Activated naive CD4-positive, alpha-beta T cell (primary cell): ENCODE measurements at places on chromosomes 7 and 10.

- no peak for DNase-seq
Observed at GRCh38 chr10:78236416-78237015, 202.9 kb downstream of the RPS24 start.

DNA sequence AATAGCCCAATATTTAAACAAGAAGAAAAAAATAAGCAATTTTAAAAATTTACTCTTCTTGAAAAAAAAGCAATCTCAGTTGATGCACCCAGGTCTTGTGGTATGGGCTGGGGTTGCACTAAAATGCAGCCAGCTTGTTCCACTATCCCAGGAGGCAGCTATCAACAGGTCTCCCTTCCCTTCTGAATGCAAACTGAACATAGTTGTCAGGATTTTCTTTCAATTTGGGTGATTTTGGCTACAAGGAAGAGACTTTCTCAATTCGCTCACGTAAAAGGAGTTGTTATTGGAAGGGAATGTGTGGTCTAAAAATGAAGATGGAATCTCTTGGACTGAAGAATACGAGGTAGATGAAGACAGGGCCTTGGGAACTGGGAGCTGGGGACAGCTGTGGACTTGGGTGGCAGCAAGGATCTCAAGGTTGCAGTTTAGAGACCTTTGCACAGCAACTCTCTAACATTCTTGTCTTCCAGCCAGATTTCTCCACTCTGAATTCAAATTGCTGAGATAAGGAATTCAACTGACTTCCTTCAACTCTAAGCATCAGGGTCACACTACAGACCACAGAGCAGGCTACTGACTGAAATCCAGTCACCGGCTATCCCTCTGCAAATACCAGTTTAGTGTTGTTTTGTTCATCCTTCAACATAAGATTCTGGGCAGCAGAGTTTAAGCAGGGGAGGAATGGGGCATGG, 3.1 kb upstream of the TMEM26 start:
- DNase-seq, result no peak

- no peak for DNase-seq
Observed at GRCh38 chr10:91208642-91209041, 11.8 kb upstream of the PCGF5 start.

- DNase-seq, result no peak
Observed at GRCh38 chr7:4079956-4080355, 602.1 kb upstream of the FOXK1 start.

- no peak for DNase-seq
Observed at GRCh38 chr10:42488416-42488815, 150.0 kb downstream of the ZNF33B start.

DNA sequence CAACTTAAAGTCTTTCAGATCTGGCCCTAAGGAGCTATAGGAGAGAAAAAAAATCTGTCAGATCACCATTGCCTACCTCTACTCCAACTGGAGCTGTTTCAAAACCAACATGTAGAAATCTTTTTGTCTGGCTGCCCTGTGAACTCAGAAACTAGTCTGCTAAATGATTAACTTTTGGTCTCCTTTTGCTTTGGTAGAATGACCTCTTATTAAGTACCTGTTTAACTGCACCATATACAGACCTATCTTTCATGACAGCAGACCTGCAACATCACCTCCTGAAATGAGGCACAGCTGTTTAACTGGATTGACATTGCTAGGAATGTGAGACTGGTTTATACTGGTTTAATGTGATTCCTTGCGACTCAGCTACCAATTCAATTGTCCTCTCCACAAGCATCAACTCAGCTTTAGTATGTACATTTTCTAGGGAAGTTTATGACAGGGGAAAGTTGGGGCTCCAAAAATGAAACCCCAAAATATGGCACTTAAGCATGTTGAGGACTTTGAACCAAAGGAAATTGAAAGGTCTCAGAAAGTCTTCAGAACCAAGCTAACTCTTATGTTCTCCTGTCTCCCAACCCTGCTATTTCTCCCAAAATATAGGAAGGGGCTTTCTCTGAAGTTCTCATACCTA, 1.8 kb downstream of the CYP3A43 start:
- DNase-seq, result no peak

GRCh38 chr7:117666031-117666430, 186.2 kb downstream of the CFTR start:
- no peak for DNase-seq
